ENCODE measurements at places on chromosomes 7 and 10.
A peak's percentile ranks its signal among the peaks of the same experiment; 100 is the strongest.

DNA sequence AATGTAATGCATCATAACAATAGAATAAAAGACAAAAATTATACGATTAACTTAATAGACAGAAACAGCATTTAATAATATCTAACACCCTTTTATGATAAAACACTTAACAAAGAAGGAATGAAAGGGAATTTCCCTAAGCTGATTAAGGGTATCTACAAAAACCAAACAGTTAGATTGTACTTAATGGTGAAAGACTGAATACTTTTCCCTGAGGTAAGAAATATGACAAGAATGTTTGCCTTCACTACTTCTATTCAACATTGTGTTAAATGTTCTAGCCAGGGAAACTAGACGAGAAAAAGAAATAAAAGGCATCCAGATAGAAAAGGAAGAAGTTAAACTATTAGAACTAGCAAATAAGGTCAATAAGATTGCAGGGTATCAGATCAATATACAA lies 276.9 kb downstream of the BAMBI start:
- no peak for DNase-seq

- peak; percentile 17 for DNase-seq
Measured at GRCh38 chr7:69708857-69709256, 110.6 kb downstream of the AUTS2 start.

DNA sequence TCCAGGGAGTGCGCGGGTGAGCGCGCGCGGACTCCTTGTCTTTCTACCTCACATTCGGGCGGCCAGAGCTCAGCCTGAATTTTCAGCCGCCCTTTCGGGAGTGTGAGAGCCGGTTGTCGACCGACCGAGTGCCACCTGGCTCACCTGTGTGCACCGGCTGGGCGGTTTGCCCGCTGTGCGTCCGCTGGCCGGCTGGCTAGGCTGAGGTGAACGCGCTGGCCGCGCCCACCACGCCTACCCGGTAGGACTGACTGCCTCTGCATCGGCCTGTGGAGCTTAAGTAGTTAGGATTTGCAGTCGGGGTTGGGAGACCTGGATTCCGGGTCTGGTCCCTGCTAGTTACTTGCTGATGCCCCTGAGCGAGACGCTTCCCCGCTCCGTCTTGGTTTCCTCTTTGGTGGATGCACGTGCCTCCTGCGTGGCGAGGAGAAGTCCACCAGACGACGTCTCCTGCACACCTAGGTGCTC lies 553 bp downstream of the TSPAN15 start:
- DNase-seq, result no peak

DNA sequence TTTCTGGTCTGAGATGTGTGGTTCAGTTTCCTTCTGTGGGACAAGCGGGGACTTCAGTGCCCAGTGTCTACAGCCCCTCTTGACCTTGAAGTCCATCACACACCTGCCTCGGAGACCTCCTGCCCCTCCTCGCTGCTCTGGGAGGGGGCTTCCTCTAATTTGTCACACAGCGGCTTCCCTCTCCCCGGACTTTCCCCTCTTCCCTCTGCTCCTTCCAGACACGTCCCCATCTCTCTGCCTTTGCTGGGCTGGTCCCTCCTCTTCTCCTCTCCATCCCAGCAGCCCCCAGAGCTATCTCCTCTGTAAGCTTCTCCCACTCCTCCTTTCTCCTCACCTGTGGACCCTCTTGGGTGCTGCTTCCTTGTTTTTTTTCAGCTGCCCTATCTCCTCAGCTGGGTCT lies 122.2 kb upstream of the SORCS3 start:
- no peak for DNase-seq

DNA sequence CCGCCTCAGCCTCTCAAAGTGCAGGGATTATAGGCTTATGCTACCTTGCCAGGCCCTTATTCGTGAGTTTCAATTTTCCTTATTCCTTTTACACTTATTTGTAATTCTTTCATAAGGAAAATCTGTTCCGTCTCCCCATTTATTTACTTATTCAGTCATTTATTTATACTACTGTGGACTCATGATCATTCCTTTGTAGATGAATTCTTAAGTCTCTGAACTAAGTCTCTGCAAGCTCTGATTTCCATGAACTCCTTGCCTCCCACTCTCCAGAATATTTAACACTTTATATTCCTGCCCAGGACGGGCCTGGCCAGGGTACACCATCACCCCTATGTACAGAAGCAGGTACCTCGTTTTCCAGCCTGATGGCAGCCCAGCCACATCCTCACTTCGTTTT lies 39.4 kb downstream of the PFKFB3 start:
- peak; percentile 12 for DNase-seq

- no peak for DNase-seq
Measured at GRCh38 chr7:158367634-158367982, 220.0 kb downstream of the PTPRN2 start.

GRCh38 chr7:123836656-123837055 lies 8.3 kb upstream of the HYAL4 start:
- DNase-seq, result no peak

GRCh38 chr10:24866604-24867583 lies 85.5 kb downstream of the PRTFDC1 start:
- peak; percentile 77 for DNase-seq

GRCh38 chr10:64283621-64284020 lies 762.4 kb downstream of the REEP3 start:
- DNase-seq, result no peak

- DNase-seq, result no peak
Measured at GRCh38 chr10:17028798-17029197, 100.8 kb downstream of the CUBN start.

GRCh38 chr10:100943508-100943907 lies 25.8 kb upstream of the SEMA4G start:
- no peak for DNase-seq

DNA sequence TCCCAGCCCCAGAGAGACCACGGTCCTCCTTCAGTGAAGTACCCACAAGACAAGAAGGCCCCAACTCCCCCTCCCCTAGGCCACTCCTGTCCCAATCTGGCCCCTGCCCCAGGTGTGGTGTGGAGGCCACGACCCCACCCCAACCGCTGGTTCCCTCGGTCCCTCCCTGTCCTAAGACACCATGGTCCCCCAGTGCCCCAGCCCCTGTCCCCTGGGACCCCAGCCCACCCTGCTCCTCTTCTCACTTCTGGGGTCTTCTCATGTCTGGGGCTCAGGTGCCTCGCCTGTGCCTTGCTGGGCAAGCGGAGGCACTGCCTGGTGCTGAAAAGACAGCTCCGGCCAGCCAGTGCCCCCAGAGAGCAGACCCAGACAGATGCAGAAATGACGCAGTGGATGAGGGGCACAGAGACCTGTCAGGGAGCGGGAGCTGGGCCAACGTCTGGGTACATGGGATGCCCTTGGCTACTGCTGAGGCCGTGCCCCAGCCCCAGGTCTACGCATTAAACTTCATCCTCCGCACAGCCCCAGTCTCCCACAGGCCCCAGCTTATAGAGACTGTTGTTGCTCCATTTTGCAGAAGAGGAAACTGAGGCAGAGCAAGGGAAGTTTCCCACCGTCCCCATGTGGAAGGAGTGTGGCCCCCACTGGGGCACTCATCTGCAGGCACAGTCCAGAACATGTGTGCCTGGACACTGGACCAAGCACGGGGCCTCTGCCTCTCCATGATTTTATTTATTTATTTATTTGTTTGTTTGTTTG lies 14.8 kb downstream of the GRIFIN start:
- no peak for DNase-seq

GRCh38 chr7:46681865-46682503 lies 760.9 kb upstream of the IGFBP3 start:
- DNase-seq, result no peak

- DNase-seq, result no peak
Measured at GRCh38 chr7:142709921-142710320, 39.4 kb upstream of the PRSS1 start.

DNA sequence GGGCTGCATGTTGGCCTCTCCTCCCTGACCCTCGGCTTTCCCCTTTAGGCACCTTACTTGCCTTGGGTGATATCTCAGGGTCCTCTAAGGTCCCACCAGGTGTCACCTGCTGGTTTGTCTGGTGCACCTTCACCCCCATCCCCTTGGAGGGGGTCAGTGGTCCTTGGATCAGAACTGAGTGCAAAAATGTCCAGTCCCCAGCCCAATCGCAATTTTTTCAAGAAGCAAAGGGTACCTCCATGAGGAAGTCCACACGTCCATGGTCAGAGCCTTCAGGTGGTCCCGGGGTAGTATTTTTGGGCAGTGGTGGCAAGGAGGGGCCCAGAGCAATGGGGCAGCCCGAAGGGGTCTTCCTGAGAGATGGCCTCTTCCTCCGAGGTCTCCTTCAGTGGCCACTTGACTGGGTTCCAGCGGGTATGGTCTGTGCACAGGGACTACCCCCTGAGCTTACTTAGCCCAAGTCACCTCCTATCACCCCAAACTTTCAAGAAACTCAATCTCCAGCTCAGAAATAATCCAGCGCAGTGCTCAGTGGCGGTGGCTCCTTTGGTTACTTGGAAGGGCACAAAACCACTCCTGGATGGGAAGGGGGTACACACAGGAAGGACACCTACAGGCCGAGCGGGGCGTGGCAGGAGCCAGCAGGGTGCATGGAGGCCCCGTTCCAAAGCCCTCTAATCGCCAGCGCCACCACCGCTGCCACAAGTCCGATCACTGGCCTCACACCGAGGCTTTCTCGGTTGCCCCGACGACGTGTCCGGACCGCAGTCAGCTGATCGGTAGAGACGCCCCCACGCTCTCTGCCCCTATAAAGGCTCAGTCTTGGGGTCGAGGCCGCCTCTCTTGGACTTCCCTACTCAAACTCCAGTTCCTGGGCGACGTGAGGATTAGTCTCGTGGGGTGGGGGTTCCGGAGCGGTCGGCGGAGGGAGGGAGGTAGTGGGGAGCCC lies 4.5 kb downstream of the SAP25 start:
- DNase-seq, result peak; percentile 36

DNA sequence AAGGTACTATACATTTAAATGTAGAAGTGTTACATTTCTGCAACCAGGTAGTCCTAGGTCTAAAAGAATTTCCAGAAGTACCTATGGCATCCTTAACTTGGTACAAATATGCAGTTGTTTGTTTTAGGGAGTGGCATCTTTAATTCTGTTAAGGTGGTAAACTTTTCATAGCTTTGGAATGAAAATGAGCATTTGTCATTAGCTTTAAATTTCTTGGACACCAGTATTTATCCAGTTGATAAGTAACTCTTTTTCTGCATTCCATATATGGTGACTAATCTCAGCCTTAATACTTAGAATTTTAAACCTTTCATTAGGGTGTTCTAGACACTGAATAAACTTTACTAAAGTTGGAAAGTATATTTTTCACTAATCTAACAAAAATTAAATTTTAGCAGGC lies 10.8 kb downstream of the SLF2 start:
- DNase-seq, result no peak

GRCh38 chr10:130022511-130023299 lies 58.6 kb upstream of the EBF3 start:
- DNase-seq, result peak; percentile 48

DNA sequence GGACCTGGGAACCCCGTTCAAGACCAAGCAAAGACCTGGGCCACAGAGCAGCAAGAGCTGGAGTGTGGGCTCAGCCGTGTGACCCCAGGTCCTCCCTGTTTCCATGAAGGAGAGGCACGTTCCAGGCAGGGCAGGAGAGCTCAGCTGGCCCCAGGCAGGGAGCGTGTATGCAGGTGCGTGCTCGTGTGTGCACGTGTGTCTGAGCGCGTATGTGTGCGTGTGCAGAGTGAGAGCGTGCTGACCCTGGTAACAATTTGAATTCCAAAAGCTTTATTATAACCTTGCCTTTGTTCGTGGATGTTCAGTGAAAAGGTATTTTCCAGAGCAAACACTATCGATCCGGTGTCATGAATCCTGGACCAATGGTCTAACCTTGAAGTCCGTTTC lies 54.6 kb downstream of the FOXL3 start:
- no peak for DNase-seq

DNA sequence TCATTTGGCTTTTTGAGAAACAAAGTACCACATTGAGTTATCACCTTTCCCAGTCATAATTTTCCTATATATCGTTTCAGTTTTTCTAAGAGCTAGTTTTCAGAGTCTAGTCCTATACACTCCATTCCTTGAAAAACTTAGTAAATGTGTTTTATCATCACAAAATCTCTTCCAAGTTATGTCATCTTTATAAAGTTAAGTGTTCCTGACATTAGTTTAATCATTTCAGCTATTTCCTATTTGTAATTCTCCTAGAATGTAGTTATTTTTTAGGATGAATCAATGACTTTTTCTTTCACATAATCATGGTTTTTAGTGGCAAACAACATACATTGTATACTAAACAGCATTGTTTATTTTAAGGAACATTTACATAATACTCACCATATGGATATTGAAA lies 191.7 kb upstream of the BET1 start:
- DNase-seq, result no peak

GRCh38 chr10:125209591-125210355 lies 49.4 kb upstream of the CTBP2 start:
- peak; percentile 10 for DNase-seq

GRCh38 chr7:64653721-64654401 lies 12.1 kb upstream of the ZNF107 start:
- DNase-seq, result no peak

DNA sequence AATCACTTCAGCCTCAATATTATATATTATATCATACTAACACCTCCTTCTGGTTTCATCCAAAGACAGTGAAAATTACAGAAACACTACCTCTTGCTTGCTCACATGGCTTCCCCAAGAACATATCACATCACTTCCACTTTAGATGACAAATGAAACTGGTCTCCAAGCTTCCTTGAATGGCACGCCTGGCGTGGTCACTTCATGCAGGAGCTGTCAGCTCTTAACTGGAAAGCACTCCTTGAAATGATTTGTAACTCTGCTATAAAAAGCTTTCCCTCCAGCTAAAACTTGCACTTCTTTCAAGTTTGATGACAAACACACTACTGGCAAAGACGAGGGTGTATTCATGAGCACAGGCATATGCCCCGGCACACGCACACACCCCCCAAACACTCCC lies 84.1 kb upstream of the INHBA start:
- DNase-seq, result no peak

- no peak for DNase-seq
Measured at GRCh38 chr10:132207536-132208461, 21.1 kb downstream of the DPYSL4 start.

GRCh38 chr10:123636598-123637325 lies 29.4 kb upstream of the GPR26 start:
- DNase-seq, result no peak

DNA sequence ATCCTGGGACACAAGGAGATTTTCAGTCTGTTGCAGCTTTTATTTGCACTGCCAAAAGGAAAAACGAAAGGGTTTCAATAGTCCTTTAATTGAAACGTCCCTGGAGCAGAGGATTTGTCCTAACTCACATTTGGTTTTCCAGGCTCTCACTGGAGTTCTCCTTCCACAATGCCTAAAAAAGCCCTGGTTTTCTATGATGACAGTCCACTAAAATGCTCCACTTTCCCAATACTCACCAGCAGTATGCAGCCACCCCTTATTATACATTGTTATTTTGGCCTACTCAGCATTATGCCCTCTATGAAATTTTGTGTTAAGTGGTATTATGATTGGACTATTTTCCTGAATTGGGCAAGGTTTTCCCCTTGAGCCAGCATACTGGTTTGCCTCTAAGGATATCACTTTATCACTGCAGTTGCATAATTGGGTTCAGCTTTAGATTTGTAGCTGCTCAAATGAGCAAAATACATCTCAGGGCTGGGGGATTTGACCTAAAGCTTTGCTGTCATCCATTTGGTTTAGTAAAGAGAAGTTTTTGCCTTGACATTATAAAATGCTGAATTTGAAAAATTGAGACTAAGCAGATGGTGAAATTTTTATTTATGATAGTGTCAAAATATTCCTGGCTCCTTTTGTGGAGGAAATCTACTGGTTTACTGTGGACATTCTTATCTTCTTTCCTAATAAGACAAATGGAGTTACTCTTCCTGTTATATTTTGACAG lies 239.2 kb downstream of the RNLS start:
- no peak for DNase-seq

All from astrocyte of the spinal cord (primary cell).